ENCODE measurements at places on chromosomes 3 and 15.

- no peak for DNase-seq
Observed at GRCh38 chr3:5019411-5020241, 40.4 kb downstream of the BHLHE40 start.

DNA sequence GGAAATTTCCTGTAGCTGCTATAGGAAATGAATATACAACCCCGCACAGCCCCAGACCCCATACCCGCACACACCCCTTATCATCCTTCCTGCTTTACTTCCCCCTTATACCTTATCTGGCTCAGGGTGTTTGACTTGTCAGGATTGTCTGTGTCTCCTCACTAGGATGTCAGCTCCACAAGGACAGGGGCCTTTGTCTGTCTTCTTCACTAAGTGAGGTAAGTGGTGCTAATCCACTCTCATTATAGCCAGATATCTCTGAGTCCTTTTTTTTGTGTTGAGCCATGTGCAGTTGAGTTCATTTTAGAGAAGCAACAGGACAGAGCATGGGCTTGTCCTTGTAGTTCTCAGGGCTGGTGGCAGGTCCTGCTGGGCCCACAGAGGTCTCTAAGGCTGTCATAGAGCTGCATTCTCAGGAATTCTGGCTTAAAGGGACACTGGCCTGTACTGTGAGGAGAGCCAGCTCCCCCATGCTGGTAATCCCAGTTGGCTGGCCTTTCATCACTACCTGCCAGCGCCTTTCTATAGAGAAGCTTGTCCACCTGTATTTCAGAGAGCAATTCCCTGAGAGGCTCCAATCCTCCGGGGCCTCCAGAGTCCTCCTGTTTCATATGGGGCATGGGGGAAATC is 9.0 kb downstream of the KY start:
- DNase-seq, result no peak

DNA sequence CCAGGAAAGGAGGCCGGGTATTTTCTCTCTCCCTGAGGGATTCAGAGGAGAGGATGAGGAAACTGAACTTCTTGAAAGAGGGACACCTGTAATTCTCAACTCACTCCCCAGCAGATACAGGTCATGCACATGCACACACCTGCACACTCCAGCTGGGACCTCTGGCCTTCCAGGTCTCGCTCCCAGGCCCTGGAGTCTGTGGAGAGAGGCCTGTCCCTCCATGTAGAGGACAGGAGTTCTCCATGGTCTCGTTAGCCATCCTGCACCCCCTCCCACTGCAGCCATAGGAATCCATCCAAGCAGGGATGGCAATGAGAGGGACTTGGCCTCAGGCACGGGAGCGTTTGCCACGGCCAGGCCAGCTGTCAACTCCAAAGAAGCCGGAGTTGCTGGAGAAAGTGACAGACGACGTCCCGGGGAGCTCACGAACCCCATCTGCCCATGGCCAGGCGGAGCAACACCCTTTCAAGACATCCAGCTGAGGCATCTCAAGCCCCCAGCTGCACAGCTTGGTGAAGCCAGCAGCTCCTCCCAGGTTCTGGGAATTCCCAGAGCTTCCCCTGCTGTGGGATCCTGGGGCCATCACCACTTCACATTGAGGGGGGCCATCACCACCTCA is 223.3 kb downstream of the UACA start:
- DNase-seq, result no peak

- no peak for DNase-seq
Observed at GRCh38 chr15:50415752-50416404, 8.3 kb upstream of the USP8 start.

DNA sequence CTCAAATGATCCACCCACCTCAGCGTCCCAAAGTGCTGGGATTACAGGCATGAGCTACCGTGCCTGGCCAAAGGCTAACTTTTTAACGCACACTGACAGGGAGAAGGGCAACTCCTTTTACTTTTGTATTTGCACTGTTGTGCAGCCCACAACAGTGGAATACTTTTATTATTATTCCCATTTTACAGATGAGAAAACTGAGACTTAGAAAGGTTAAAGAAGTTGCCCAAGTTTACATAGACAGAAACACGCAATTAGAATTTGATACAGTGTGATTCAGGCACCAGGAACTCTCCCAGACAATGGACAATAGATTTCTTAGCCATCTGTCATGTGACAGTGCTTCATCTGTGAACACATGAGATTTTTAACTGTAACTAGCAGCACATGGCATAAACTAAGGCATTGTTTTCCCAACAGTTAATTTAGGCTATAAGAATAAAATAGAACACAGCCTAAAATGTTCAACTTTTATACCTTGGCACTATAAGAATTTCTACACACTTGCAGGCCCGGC is 18.8 kb downstream of the STAG1 start:
- DNase-seq, result no peak

Measured in nephron progenitor cell (in vitro differentiated cells).